Peyer's patch (tissue), 4 donors: ENCODE measurements at places on chromosomes 11 and 22.

- H3K4me3 ChIP-seq: no peak overlapping the region
- no peak overlapping the region for H3K27ac ChIP-seq
- H3K4me1 ChIP-seq: no peaks in the 10 kb centered on the region
- H3K36me3 ChIP-seq: no peaks in the 10 kb centered on the region
Measured at GRCh38 chr11:23569547-23569946, 709.3 kb upstream of the CCDC179 start.

- DNase-seq: peak; percentile 72
- H3K4me3 ChIP-seq: no peak overlapping the region
Measured at GRCh38 chr22:30444632-30445437, 19.3 kb downstream of the MTFP1 start.

DNA sequence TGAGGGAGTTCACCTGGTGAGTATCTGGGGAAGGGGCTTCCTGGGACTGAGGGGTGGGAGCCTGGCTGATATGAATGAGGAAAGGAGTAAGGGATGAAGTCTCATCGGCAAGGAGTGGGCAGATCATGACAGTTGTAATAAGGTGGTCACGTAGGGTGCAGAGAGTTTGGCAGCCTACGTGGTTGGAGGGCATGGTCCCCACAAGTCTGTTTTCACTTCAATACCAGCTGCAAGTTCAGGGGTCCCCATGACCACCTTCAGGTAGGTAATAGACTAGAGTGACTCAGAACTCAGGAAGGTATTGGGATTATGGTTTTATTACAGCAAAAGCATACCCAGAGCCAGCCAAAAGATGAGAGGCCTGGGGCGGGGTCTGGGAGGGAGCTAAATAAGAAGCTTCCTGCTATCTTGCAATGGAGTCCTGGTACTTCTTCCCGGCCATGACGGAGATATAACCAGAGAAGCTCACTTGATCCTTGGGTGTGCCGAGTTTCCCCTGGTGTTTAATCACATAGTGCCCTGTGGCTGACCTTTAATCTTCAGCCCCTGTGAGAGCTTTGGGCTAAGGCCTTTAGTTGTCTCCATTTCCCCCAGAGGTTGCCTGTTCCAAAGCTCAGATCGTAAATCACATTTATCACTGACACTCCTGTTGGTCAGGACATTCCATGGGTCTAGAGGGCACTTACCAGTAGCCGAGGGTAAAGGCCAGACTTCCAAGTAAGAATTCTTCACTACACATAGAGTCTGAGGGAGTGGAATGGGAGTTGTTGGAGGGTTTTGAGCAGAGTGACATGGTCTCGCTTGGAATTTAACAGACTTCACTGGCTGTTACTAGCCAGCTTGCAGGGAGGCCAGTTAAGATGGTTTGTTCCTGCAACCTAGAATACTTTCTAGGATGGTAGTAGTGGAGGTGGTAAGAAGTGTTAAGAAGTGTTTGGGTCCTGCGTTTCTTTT lies 9.1 kb downstream of the SLC3A2 start:
- H3K27ac ChIP-seq: no peak overlapping the region
- peak; percentile 84 for DNase-seq
- peaks cover 46% of the 10 kb centered on the region for H3K36me3 ChIP-seq
- H3K4me1 ChIP-seq: no peaks in the 10 kb centered on the region
- H3K27me3 ChIP-seq: no peaks in the 10 kb centered on the region

GRCh38 chr11:47003180-47003877 lies 66.8 kb downstream of the CSTPP1 start:
- no peaks in the 10 kb centered on the region for H3K27me3 ChIP-seq
- no peak overlapping the region for H3K27ac ChIP-seq
- H3K4me1 ChIP-seq: no peaks in the 10 kb centered on the region
